ENCODE measurements at places on chromosomes 7 and 10.

DNA sequence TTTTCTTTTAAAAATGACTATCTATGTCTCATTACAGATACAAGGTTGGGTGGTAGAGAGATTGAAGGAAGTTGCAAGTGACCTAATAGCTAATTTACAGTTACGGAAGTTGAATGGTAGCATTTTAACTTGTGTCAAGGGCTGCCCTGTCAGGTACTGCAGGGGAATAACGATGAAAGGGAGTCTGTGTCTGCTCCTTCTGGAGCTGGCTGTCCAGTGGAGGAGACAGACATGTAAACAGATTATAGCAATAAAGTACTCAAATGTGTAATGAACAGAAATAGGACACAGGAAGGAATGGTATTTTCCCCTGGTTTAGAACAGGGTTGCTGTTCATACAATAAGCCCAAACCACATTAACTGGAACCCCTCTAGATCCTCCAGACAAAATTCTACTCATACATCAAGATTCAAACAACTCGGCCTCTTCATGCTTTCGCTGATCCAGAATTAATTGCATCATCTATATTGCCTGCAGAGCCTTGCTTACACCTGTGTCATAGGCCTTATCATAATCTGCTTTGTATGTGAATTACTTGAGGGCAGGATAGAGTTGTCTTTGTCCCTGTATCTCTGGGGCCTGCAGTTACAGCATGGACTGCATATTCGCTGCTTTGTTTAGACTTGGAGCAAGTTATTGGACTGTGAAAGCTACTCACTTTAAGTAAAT is 42.8 kb downstream of the AUTS2 start:
- no peak for DNase-seq

GRCh38 chr10:23047201-23048050 is 48.0 kb upstream of the MSRB2 start:
- DNase-seq = no peak

GRCh38 chr10:83849150-83849549 is 290.2 kb upstream of the GHITM start:
- no peak for DNase-seq

DNA sequence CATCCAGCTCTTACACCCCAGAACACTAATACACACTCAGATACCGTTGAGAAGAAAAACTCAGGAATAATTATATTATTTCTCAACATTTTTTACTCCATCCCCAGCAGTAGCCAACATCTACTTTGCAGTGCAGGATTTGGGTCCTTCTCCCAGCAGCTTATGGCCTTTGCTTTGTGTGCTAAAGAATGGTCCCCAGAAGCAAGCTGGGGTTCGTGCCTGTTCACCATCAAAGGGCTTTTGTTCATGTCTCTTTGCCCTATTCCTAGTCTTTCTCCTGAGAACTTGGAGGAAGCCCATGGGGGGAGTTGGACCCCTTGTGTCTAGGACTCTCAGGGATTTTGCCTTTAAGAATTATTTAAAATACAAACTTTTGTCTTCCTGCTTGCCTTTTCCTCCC is 100.4 kb downstream of the ZNF277 start:
- DNase-seq = no peak

DNA sequence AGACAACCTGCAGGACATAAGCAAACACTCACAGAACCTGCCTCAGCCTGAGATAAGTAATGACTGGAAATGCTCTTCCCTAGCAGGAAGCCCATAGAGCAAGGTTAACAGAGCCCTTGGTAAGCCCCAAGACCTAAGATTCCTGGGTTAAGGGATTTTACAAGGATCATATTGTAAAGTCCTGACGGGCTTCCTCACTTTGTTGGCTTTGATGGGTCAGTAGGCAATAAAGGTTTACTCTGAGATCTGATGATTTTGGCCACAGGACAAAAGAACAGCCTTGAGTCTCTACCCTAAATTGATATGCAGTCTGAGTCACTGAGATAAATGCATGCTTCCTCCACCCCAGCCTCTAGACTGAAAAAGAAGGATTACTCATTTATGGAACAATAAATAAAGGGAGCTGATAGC is 270.8 kb downstream of the HTR7 start:
- peak; percentile 68 for DNase-seq

DNA sequence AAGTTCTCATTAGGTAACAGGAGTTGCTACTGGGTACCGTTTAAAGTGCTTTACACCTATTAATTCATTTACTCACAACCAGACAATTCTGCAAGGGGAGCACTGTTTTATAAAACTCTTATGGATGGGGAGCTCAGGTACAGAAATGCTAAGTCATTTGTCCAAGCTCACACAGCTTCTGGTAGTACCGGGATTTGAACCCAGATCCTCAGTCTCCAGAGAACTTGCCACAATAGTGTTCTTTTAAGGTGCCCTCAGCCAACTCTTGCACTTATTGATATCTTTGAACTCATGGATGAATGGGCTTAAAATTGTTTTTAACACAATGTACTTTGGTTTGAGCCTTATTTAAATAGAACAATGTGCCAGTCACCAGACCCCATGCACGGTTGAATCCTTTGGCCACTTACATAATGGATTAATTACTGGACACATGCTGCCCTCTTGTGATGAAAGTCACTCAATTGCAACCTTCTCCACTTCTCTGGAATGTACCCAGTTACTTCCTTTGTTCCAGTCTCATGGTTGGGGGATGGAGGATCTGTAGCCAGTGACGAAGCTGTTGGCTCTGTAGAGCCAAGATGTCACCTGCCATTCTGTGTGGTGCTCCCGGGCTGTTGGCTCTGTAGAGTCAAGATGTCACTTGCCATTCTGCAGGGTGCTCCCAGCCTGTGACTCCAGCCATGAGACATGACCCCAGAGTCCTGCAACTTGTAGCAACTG is 65.6 kb downstream of the NOD1 start:
- peak; percentile 85 for DNase-seq

- DNase-seq = no peak
Observed at GRCh38 chr10:7035126-7035761, 375.6 kb downstream of the SFMBT2 start.

DNA sequence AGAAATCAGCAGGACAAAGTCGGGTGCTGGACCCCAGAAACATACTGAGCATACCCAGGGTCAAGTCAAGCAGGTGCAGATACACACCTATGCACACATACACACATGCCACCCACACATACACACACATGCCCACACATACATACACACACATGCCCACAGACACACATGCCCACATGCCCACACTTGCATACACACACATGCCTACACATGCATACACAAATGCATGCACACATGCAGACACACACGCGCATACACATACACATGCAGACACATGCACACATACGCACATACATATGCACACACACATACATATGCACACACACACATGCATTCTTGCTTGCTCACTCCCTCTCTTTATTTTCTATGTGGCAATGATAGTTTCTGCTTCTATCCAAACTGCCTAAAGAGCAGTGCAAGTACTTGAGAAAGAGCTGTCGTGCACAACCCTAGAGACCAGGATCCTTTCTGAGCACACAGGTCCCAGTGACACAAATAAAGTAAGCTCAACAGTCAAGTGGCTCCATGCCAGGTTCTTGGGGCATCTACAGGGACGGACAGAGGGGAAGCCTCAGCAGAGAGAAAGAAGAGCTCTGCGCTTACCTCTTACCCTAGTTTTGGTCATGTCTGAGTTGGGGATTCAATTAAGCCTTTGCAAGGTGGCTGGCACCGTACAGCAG is 83.7 kb downstream of the EBF3 start:
- no peak for DNase-seq

GRCh38 chr7:150945171-150945852 is 32.8 kb downstream of the KCNH2 start:
- no peak for DNase-seq

DNA sequence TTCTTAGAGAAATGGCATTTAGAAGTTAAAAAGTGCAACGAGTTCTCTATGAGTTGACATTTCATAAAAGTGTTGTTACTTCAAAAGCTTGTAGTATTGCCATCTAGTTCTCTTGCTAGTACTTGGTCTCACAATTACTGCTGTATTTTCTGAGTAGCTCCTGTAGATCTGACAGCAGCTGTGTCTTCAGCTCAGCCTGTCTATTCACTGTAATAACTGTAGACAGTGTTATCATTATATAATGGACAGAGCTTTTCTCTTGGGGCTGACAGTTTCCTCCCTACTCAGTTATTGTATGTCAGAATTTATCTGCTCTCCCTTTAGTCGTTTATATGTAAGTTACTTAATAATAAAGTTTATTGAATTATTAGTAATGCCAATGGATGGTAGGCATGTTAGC is 388.7 kb upstream of the VSTM2A start:
- no peak for DNase-seq

- no peak for DNase-seq
Observed at GRCh38 chr10:49352323-49352722, 43.6 kb downstream of the DRGX start.

- DNase-seq = no peak
Observed at GRCh38 chr7:26777385-26777784, 87.0 kb downstream of the SKAP2 start.

DNA sequence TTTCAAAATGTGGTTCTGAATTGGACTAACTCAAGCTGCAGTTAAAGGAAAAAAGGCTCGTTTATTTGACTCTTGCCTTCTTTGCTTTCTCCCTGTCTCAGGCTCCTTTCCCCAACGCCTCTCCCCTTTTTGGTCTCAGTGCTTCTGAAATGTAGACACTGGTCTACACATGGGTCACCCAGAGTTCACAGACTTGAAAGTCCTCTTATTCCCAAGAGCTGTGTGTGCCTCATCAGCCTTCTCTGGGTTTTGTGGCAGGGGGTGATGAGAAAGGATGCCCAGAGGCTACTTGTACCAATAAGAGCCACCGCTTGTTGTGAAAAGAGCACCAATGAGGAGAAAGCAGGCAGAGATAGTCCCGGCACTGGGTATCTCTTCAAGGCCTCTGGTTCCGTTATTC is 125.7 kb downstream of the BICC1 start:
- DNase-seq = no peak

- no peak for DNase-seq
Observed at GRCh38 chr10:4051011-4051640, 266.1 kb upstream of the KLF6 start.

DNA sequence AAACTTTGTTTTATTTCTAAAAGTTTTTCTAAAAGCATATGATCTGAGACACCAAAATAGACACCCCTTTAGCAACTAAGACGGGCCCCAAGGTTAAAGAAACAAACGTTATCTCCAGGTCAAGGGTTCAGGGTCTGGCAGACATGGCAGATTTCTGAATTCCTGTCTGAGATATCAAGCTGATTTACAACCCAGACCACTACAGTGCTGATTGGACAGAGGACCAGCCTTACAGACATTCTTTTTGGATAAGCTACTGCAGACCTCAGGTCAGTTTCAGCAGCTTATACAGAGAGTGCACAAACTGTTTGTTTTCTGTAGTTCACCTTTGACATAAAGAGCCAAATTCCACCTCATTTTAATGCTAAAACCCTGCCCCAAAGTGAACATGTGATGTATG is 34.8 kb downstream of the SVOPL start:
- DNase-seq = no peak

GRCh38 chr7:26723129-26723528 is 141.3 kb downstream of the SKAP2 start:
- DNase-seq = no peak

DNA sequence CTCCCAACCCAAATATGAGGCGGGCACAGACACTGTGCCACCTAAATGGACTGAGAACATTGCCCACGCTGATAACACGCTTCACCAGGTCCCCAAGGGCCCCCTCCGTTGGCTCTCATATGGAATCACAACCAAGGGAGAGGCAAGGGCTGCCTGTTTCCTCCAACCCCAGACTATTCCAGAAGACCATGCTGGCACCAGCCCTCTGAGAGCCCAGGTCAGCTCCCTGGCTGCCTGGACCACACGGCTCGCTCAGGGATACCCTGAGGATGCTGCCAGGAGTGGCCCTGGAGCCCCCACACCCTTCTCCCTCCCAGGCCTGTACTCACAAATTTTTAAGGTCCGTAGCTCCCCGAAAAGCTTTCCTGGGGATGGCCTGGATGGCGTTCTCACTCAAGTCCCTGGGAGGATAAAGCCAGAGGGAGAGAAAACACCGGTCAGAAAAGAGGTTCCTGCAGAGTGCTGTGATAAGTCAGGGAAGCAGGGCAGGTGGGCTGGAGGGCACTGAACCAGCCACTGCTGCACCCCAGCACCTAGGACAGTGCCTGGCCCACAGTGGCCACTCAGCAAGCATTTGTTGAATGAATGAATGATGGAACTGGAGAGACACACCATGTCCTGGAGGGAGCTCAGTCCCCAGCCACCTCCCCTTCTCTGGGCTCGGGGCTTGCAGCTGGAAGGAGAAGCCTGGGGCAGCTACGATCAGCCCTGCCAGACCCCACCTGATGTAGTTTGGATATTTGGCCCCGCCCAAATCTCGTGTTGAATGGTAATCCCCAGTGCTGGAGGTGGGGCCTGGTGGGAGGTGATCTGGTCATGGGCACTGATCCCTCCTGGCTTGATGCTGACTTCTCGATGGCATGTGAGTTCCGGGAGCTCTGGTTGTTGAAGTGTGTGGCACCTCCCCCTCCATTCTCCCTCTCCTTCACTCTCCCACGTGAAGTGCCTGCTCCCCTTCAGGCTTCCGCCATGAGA is 119.8 kb downstream of the SLIT1 start:
- DNase-seq = no peak

DNA sequence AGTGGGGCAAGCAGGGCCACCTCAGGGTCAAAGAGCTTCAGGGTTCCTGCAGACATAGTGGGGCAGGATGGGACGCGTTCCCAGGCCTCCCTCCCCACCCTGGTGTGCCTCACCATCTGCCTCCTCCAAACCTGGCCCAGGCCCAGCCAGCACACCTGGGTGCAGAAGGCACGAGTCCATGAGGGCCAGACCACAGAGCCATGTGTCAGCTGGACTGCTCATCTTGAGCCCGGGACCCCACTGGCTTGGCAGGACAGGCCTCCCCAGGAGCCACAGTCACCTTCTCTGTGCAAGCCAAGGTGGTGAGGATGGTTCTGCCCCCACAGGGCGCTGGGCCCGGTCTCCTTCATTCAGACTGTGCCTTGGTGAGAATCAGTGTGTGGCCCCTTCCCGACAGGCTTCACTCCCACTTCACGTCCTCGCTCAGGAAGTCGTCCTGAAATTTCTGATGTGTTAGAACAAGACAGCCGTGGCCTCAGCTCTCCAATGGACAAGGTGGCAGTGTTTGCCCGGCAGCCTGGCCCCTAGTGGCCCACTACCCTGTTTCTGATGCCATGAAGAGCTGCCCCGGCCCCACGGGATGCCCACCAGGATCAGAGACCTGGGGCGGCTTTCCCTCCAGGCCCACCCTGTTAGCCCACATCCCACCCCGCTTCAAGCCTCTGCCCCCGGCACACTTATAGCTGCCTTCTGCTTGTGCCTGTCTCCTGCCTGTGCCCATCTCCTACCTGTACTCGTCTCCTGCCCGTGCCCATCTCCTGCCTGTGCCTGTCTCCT is 59.6 kb upstream of the EBF3 start:
- DNase-seq = no peak

GRCh38 chr10:97097084-97097433 is 88.7 kb downstream of the SLIT1 start:
- no peak for DNase-seq

DNA sequence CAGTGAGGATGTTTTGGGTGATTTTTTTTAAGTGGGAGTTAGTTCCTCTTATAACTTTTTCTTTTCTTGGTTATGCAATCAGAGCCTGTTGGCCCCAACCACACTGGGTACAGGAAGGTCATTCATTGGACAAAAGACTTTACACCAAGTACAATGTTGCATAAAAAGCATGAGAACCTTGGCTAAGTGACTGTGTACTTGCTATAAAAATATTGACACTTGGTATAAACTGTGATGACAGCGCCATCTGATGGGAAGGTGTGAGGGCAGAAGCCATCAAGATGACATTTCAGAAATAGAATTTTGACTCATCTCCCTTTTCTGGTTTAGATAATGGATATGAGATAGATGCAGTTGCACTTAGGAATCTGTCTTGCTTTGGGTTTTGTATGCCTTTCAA is 126.4 kb upstream of the CCDC6 start:
- DNase-seq = peak; percentile 24

- DNase-seq = no peak
Observed at GRCh38 chr7:44936322-44936721, 42.5 kb downstream of the MYO1G start.
